Activated T-helper 2 cell treated with anti-CD3 and anti-CD28 coated beads, Interferon-gamma antibody, Interleukin-2, Interleukin-4, amounts not matched to agents 10 μg/mL and 5 μg/mL and 100 μg/mL, durations not matched to agents 14 hours and 24 hours and 36 hours (primary cell): ENCODE measurements at places on chromosomes 5 and 9. TPM values are rescaled to one million over a fixed set of nuclear protein-coding genes. Genes with fewer than 3 reads are reported as not detected.

DNA sequence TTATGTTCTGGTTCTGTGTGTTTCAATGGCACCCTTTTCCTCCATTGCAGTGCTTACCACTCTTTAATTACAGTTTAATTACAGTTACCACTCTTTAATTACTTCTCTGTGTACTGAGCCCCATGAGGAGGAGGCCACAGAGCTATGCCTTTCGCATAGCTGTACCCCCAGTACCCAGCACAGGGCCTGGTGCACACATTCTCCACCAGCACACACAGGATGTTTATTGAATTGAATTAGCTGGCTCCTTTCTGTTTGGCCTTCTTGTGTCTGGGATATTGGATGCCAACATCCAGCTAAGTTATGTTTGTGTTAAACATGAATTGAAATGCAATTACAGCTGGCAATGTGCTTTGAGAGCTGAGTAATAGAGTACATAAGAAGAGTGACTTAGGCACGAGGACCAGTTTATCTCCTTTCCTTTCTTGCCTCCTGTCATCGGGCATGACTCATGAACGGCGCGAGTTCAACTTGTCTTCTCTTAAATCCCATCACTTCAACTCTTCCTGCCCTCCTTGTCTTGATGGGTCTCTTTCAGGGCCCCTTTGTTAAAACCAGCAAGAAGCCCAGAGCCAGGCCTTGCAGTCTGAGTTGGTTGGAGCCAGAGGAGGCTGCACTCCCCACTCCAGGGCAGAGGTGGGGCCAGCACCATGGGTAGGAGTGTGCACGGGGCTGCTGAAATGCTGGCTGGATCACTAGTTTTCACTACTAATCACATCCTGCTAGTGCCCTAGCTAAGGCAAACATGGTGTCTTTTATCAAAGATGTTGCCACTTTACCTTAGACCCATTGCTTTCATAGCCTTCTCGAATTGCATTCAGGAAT, 37.4 kb downstream of the MVB12B start:
- H3K36me3 ChIP-seq = peaks cover 3% of the 10 kb centered on the region
- peaks cover 19% of the 10 kb centered on the region for H3K27me3 ChIP-seq
- H3K4me3 ChIP-seq = no peak overlapping the region
- H3K27ac ChIP-seq = no peak overlapping the region
- no peak for DNase-seq
- H3K4me1 ChIP-seq = no peaks in the 10 kb centered on the region

DNA sequence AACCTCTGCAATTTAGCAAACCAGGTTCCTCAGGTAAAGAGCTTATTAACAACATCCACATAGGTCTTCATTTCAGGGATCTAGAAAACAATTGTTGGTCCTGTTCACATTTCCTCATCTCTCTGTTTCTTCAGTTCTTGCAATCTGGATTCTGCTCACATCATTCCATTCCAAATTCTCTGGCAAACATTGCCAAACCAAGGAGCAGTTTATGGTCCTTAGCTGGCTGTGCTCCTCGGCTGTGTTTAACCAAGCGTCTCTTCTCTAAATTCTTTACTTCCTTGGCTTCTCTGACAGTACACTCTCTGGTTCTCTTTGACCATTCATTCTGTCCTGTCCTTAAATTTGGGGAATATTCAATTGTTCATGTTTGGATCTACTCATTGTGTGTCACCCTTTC, 65.8 kb upstream of the RANBP3L start:
- no peaks in the 10 kb centered on the region for H3K27me3 ChIP-seq
- H3K4me1 ChIP-seq = no peaks in the 10 kb centered on the region
- H3K4me3 ChIP-seq = no peak overlapping the region
- DNase-seq = no peak

- H3K4me3 ChIP-seq = no peak overlapping the region
- peaks cover 57% of the 10 kb centered on the region for H3K36me3 ChIP-seq
- peaks cover 18% of the 10 kb centered on the region for H3K4me1 ChIP-seq
- DNase-seq = no peak
- no peaks in the 10 kb centered on the region for H3K27me3 ChIP-seq
Observed at GRCh38 chr5:131466171-131466766, 168.8 kb downstream of the RAPGEF6 start.

GRCh38 chr5:102932781-102933180, 177.7 kb downstream of the PAM start:
- H3K4me1 ChIP-seq = peaks cover 7% of the 10 kb centered on the region
- no peaks in the 10 kb centered on the region for H3K27me3 ChIP-seq
- DNase-seq = no peak
- H3K4me3 ChIP-seq = no peak overlapping the region
- no peak overlapping the region for H3K27ac ChIP-seq

GRCh38 chr5:68444048-68444447, 228.5 kb downstream of the PIK3R1 start:
- H3K4me1 ChIP-seq = peaks cover 19% of the 10 kb centered on the region
- peaks cover 26% of the 10 kb centered on the region for H3K27me3 ChIP-seq
- no peak overlapping the region for H3K4me3 ChIP-seq
- no peaks in the 10 kb centered on the region for H3K36me3 ChIP-seq

DNA sequence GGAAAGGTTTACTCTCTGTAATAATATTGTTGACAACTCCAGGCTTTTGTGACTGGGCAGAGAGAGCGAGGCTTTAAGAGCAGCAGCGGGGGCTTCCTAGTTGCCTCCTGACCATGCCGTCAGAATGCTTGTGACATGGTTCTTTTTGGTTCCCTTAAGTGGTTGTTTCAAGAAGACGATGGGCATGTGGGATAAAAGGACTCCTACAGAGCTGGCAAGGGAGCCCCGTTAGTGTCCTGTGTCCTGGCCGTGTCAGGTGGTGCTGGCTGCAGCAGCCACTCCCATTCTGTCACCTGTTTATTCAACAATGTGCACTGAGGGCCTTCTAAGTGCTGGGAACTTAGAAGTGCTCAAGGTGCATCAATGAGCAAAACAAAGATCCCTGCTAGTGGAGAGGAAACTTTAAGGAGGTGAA, 19.7 kb downstream of the LCP2 start:
- no peak for DNase-seq
- peaks cover 85% of the 10 kb centered on the region for H3K36me3 ChIP-seq
- H3K4me3 ChIP-seq = peak overlapping the region; percentile 72
- no peaks in the 10 kb centered on the region for H3K27me3 ChIP-seq
- H3K4me1 ChIP-seq = peaks cover 85% of the 10 kb centered on the region
- H3K27ac ChIP-seq = peak overlapping the region; percentile 91

DNA sequence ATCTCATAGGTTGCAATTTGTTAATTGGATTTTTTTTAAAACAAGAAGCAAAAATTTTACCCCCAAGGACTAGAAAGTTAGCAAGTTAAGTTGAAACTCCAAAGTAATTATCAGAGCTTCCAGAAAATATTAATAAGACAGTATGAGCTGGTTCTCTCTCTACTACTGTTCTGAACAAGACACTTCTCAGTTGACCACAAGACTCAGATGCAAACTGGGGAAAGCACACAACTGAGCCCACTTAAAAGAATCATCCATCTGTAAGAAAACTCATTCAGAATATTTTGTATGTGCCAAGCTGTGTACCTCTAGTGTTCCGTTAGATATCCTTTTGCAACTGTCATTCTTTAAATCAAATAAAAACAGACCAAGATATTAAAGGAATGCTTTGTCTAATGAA, 60.0 kb downstream of the MAP1B start:
- no peak overlapping the region for H3K4me3 ChIP-seq
- H3K36me3 ChIP-seq = no peaks in the 10 kb centered on the region
- no peak overlapping the region for H3K27ac ChIP-seq
- DNase-seq = no peak
- H3K4me1 ChIP-seq = peaks cover 3% of the 10 kb centered on the region

DNA sequence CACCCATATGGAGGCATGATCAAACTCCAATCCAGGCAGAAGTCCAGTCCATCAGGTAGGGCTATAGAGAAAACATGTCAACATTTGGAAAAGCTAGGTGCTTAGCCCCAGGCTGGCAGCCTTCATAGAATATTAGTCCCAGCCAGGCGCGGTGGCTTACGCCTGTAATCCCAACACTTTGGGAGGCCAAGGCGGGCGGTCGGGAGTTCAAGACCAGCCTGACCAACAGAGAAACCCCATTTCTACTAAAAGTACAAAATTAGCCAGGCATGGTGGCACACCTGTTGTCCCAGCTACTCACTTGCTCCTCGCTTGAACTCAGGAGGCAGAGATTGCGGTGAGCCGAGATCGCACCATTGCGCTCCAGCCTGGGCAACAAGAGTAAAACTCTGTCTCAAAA, 285.7 kb downstream of the MARCHF11 start:
- no peak for DNase-seq
- no peaks in the 10 kb centered on the region for H3K27me3 ChIP-seq
- no peaks in the 10 kb centered on the region for H3K4me1 ChIP-seq
- H3K36me3 ChIP-seq = no peaks in the 10 kb centered on the region
- H3K27ac ChIP-seq = no peak overlapping the region

DNA sequence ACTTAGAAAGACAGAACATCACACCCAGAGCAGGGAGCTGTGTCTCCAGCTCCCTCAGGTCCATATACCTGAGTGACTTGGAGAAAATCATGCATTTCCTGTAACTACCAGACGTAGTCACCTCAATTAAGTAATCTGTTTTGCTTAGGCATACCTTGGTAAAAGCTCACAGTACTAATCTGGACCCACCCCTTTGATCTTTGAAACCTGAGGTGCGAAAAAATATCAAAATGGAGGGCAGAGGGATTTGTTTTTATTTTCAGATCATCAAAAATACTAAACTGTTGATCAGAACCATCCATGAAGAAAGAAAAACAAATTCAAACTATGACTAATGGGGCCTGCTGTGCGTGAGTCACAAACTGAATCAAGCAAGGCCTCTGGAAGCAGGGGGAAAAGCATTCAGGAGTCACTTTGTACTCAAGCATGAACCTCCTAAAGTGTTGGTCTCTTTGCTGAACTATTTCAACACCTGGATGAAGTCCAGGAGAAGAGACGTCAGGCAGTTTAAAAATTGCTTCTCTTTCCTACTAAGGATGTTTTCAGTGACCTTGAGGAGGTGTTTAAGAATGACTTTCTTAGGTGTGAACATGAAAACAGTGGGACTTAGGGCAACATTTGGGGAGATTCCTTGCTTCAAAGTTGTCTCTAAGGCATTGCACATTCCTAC, 76.3 kb downstream of the MUSK start:
- H3K4me3 ChIP-seq = no peak overlapping the region
- H3K27me3 ChIP-seq = no peaks in the 10 kb centered on the region
- no peak for DNase-seq

GRCh38 chr5:16554110-16554509, 62.7 kb downstream of the RETREG1 start:
- no peak for DNase-seq
- no peak overlapping the region for H3K27ac ChIP-seq
- peaks cover 14% of the 10 kb centered on the region for H3K4me1 ChIP-seq
- H3K4me3 ChIP-seq = no peak overlapping the region
- H3K36me3 ChIP-seq = peaks cover 10% of the 10 kb centered on the region
- H3K27me3 ChIP-seq = no peaks in the 10 kb centered on the region

DNA sequence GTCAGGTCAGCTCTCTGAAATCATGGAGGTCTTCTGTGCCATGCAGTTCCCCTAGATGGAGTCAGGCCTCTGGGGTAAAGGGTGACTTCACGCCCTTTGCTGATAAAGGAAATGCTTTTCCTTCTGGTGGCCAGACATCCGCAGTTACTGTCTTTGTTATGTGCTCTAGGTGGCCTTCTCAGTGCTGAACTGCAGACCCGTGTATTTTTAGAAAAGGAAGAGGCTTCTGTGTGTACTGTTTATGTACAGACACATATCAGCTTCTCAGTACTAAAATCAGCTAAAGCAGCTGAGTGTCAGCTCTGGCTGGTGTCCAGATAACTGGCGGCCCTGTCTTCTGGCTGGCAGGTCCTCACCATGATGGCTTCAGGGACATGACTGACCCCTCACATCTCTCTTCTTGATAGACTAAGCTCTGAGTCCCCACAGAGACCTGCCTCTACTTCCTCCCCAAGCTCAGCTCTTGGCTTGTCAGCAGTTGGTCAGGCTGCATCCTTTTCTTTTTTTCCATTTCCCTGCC, 75.3 kb downstream of the ARHGAP26 start:
- DNase-seq = no peak
- peaks cover 30% of the 10 kb centered on the region for H3K4me1 ChIP-seq
- H3K36me3 ChIP-seq = no peaks in the 10 kb centered on the region
- H3K27ac ChIP-seq = peak overlapping the region; percentile 35
- H3K4me3 ChIP-seq = no peak overlapping the region

DNA sequence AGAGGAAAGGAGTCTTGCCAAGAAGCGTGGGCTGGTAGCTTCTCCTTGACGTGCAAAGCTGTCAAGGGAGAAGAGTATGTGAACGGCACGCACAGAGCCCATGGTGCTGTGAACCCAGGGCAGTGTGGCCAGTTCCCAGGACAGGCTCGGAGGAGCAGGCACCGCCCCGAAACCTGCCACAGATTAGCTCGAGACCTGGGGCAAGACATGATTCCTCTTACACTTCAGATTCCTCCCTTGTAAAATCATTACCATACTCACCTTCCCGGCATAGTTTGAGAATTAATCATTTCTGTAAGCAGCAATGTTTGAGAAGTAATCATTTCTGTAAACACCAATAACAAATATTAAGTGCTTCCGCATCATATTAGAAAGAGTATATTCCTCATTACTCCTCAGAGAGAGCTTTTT, 19.9 kb downstream of the GOLM1 start:
- DNase-seq = no peak
- peaks cover 7% of the 10 kb centered on the region for H3K4me1 ChIP-seq
- no peaks in the 10 kb centered on the region for H3K36me3 ChIP-seq
- H3K27me3 ChIP-seq = no peaks in the 10 kb centered on the region

GRCh38 chr9:76269789-76270188, 124.4 kb downstream of the RFK start:
- no peaks in the 10 kb centered on the region for H3K4me1 ChIP-seq
- H3K27ac ChIP-seq = no peak overlapping the region
- peaks cover 3% of the 10 kb centered on the region for H3K27me3 ChIP-seq
- H3K36me3 ChIP-seq = no peaks in the 10 kb centered on the region
- DNase-seq = no peak

DIRAS2 gene
- total RNA-seq = 0.05 TPM in 1 of 2 replicates, not detected in the other

PTGDS gene
- total RNA-seq = not detected in 2 replicates

POU5F2 gene
- 1.0 and 1.4 TPM in 2 replicates for total RNA-seq

PROB1 gene
- total RNA-seq = 7.7 and 8.3 TPM in 2 replicates

RMRP gene
- 5,290 and 6,583 TPM in 2 replicates for total RNA-seq

TMC1 gene
- total RNA-seq = not detected in 2 replicates

IRX1 gene
- not detected in 2 replicates for total RNA-seq

PAEP gene
- total RNA-seq = not detected in 2 replicates
